Mucosa of descending colon (tissue), 3 donors: ENCODE measurements at places on chromosomes 3 and 15. TPM values are rescaled to one million over a fixed set of nuclear protein-coding genes. Genes with fewer than 3 reads are reported as not detected.
A peak's percentile ranks its signal among the peaks of the same experiment; 100 is the strongest.

DNA sequence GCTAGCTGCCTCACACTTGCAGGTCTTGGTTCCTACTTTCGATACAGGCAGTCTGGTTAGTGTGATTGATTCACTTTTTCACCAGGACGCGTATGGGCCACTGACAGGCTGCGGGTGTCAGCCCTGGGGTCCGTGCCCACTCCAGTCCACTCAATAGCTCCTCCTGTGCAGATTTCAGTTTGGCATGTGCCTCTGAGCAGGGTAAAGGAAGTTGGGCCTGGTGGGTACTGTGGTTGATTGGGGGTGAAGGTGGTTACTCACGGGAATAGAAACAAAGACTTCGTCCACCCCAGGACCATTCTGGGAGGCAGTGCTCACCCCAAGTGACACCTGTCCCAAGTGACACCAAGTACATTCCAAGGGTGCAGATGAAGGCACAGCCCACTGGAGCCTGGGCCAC lies 62.3 kb downstream of the EPHB1 start:
- no peak for DNase-seq

DNA sequence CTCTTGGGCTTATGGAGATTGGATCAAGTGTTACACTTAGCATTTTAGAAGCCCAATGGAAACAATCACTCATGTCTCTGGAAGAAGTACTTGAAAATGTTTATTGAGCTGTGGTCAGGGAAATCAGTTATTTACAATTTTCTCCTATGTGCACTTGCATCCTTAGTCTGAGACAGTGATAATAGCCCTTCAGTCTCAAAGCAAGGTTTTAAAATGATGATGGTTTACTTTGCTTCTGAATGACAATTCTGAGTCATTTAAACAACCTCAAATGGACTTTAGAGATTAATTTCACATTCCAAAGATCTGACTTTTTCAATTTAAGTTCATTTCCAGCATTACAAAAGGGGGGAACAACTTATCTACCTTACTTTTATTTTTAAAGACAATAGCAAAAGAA lies 20.1 kb downstream of the TIPARP start:
- no peak for DNase-seq

DNA sequence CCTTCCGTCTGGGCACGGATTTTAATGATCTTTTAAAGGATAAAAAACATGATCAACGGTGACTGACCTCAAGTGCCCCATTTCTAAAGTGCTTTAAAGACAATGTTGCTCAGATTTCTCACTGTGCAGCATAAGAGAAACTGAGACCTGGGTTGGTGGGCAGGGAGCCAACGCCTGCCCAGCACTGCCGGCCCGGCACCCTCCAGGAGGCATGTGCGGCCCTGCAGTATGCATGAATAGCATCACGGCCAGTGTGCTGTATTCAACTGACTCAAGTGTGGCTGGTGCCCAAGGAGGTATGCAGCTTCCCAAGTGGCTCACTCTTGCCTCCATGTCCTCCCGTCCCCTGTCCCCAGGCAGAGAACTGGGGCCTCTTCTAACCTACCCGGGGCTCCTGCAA lies 30.3 kb downstream of the SEC61A1 start:
- no peak for DNase-seq

DNA sequence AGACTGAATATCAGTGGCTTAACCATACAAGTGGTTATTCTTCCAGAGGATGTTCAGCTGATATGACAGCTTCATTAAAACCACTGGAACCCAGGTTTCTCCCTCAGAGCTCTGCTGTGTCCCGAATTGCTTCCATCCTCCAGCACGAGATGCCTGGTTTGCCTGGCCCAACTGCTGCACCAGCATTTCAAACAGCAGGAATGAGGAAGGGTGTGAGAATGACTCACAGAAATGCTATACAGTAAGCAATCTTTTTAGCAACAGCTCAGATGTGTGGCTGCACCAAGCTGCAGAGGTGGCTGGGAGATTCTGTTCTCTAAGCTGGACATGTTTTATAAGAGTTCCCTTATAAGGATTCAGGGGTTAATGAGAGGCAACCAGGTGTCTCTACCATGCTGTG lies 271.0 kb downstream of the GABRG3 start:
- no peak for DNase-seq

DNA sequence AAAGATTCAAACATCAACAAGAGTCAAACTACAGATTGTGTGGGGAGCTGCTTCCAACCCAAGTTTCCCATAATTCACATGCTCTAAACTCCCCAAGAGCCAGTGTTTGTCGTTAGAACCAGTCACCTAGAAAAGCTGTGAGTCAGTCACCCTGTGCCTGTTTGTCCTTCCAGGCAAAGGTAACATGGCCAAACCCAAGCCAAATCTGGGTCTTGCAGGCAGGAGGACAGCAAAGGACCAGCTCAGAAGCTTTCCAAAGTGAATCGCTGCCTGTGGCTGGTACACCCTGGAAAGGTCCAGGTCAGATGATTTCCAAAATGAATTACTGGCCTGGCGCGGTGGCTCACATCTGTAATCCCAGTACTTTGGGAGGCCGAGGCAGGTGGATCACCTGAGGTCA lies 251.5 kb downstream of the FAM43A start:
- no peak for DNase-seq

GRCh38 chr3:135325096-135325495 lies 530.0 kb downstream of the EPHB1 start:
- DNase-seq: peak; percentile 42

DNA sequence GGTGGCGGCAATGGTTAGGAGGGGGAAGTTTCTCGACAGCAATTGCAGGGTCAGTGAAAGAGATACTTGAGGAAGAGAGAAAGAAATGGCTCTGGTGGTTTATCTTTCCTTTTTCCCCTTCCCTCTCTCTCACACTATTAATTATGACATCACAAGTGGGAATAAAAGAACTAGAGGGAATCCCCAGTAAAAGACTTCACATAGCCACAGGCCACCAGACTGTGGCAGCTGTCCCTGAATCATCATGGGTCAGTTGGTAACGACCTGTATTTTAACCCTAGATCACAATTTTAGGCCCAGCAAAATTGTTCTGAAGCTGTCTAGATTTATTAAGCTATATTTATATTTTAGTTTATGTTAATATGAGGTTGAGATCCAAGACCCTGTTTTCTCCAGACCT lies 40.3 kb downstream of the MBNL1 start:
- DNase-seq: no peak

DNA sequence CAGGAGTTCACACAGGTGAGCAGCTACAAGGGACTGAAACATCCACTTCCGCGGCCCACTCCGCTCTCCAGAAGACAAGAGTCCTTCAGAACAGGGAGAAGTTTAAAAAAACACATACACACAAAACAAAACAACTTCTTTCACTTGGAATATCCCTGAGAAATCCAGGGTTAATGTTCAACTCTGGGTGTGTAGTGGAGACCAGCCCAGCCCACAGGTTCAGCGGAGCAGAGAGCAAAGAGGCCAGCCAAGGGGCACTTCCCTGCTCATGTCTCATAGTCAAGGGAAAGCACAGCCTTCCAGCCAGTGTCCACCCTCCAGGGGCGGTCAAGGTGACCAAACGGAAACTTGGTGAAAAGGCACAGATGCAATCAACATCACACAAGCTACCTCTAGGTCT lies 41.6 kb downstream of the WNT5A start:
- peak; percentile 73 for DNase-seq

GRCh38 chr3:151168269-151169094 lies 34.5 kb downstream of the GPR171 start:
- DNase-seq: peak; percentile 94

DNA sequence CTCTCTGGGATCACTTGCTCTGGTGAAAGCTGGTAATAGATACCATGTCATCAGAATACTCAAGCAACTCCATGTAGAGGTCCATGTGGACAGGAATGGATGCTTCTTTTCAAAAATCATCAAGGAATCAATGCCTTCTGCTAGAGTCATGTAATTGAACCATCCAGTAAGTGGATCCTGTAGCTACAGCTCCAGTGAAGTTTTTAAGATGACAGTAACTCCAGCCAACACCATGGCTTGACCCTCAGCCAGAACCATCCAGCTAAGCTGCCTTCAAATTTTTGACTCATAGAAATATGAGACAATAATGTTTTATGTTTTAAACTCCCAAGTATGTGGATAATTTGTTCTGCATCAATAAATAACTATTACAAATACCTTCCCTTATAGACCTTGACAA lies 923.7 kb downstream of the EPHA3 start:
- DNase-seq: no peak

DNA sequence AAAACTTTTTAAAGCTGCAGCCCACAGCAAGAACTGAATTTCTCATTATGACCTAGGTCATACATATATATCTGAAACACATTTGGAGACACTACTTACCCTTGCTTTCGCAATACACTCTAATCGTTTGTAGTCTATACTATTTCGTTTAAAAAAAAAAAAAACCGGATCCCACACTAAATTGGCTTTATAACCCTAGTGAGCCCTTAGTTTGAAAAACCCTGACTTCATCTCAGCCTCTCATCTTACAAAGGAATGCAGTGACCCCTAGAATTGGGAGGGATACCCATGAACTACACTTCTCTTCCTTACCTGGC lies 4.2 kb downstream of the RARRES1 start:
- DNase-seq: no peak

GRCh38 chr15:85162237-85162636 lies 180.6 kb downstream of the PDE8A start:
- DNase-seq: no peak

ZFYVE19 gene
- total RNA-seq: 22.2 TPM

CHRM5 gene
- total RNA-seq: not detected

PLA1A gene
- 1.5 TPM for total RNA-seq

HHLA2 gene
- total RNA-seq: 276 TPM

SLC12A8 gene
- 19.3 TPM for total RNA-seq

STRA6 gene
- total RNA-seq: not detected
